ENCODE measurements at places on chromosomes 7 and 10.
A peak's percentile ranks its signal among the peaks of the same experiment; 100 is the strongest.

DNA sequence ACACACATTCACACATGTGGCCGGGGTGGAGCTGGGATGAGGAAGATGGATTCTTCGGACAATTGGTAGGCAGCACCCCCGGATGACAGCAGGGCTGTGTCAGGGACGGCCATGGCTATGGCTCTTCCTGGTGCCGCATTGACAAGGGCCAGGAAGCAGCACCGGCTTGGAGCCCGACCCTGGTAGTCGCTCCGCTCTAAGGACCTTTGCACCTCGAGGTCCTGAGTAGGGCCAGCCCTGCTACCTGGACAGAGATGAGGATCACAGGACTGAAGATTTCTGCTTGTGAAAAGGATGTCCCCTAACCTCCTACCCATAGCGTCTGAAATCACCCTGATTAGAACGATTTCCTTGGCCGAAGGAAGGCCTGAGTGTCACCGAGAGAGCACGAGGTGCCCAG lies 134.1 kb downstream of the ADARB2 start:
- DNase-seq = no peak

DNA sequence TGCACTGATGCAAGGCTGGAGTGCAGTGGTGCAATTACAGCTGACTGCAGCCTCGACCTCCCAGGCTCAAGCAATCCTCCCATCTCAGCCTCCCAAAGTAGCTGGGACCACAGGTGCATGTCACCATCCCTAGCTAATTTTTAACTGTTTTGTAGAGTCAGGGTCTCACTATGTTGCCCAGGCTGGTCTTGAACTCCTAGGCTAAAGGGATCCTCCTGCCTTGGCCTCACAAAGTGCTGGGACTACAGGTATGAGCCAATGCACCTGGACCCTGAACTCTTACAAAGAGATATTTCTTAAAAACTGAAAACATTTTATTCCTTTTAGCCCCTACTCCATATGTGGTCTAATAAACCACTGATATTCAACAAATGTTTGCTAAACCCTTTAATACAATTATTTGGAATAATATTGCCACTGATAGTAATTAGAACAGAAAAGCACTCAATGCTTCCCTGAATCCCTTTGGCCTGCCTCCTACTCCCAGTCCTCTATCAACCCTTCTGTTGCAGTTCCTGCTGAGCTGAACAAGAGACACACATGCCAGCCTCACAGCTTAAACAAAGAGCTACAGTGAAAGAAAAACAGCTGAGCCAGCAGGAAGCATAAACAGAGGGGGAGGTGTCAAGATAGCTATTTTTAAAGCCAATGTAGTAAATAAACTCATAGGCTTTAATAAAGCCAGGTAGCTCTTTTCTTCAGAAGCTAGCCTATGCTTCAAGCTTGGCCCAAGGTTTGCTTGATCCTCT lies 7.0 kb upstream of the GNAI1 start:
- no peak for DNase-seq

GRCh38 chr7:38700116-38700515 lies 68.9 kb upstream of the AMPH start:
- DNase-seq = no peak

DNA sequence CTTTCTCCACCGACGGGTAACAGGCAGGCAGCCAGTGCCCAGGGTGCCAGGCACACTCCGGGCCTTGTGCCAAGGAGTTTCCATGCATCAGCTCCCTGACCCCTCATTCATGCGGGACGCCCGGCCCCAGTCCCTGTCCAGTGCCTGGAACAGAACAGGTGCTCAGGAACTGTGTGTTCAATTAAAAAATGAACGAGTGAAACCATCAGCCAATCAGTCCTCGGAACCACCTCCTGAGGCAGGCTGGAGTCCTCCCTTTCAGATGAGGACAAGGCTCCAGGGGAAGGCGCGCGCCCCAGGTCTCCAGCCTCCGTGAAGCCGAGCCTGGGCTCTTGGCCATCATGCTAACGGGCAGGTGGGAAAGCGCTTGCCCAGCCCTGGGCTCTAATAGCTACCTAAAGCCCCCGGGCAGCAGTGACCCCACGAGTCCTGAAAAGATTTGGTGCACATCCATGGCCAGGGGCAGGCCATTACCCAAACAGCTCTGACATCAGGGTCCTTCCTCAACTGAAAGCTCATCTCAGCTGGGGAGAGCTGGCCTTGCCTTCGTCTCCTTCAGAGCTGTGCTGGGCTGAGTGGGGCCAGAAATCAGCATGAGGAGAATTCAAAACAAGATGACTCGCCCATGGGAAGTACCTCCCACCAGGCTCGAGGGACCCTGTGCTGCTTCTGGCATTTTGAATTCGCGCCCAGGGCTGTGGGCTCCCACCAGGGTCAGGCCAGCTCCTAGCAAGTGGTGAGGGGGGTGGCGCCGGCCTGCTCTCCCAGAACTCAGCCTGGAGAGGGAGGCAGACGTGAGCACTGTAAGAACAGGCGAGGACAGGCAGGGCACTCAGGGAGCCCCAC lies 200.5 kb downstream of the MAD1L1 start:
- peak; percentile 25 for DNase-seq

GRCh38 chr10:73593110-73593509 lies 2.0 kb upstream of the USP54 start:
- no peak for DNase-seq

DNA sequence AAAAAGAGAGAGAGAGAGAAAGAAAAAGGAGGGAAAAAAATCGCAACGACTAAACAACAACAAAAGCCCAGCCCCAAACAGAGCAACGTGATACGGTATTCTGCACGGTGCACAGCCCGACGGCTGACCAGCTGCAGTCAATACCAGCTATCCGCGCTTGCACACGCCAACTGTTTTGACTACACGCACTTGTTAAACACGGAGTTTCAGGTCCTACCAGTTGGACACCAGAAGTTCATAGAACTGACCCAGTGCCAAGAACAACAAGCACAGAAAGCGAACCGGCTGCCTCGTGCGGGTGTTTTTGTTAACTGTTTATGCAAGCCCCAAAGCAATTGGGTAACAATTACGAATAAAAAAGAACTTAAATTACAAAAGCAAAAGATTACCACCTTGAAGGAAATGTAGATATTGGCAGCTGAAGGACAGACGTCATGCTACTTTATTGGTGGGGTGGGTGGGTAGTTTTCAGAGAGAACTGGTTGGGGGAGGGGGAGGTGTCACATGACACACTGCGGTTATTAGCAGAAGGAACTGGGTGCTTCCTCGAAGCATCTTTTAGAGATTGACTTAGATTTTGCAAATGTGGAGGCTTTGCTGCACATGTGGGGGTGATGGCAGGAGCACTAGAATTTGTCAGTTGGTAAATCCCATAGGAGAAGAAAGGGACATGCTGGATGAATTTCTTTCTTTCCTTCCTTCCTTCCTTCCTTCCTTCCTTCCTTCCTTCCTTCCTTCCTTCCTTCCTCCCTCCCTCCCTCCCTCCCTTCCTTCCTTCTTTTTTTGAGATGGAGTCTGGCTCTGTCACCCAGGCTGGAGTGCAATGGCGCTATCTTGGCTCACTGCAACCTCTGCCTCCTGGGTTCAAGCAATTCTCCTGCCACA lies 110.6 kb upstream of the EFCAB10 start:
- DNase-seq = peak; percentile 66

DNA sequence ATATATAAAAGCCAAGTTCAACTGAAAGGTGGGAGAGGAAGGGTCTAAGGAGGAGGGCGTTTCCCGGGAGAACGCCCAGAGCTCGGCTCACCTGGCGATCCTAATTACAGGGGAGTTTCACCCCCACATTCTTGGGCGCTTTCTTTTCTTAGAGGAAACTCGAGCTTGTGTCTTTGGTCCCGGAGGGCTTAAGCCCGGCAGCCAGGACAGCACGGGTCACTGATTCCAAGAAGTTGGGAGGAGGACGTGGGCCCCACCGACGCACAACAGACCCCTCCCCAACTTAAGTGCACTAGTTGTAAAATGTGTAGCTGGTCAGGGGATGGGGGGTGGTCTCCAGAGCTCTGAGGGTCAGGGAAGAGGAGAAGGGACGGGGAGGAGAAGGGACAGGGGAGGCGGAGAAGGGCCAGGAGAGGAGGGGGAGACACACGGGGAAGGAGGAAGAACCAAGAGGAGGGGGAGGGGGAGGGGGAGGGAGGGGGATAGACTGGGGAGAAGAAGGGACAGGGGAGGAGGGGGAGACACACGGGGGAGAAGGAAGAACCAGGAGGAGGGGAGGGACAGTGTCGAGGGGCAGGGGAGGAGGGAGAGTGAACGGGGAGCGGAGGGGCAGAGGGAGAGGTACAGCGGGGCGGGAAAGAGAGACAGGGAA lies 874 bp downstream of the BAIAP2L1 start:
- DNase-seq = peak; percentile 49

DNA sequence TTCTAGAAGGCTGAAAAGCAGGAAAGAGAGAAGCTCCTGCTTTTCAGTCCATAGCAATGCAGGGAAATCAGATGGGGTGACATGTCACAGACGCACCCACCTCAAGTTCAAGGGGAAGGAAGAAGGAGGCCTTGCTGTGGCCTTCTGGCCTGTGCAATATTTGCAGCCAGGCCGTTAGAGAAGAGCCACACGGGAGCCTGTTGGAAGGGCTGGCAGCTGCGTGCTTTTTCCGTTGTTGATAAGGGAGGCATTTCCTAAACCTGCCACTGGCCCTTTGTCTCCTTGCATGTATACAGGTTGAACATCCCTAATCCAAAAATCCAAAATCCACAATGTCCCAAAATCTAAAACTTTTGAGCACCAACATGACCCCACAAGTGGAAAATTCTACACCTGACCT lies 492.5 kb upstream of the ZMIZ1 start:
- no peak for DNase-seq

GRCh38 chr10:44307691-44308090 lies 77.2 kb downstream of the CXCL12 start:
- DNase-seq = no peak

DNA sequence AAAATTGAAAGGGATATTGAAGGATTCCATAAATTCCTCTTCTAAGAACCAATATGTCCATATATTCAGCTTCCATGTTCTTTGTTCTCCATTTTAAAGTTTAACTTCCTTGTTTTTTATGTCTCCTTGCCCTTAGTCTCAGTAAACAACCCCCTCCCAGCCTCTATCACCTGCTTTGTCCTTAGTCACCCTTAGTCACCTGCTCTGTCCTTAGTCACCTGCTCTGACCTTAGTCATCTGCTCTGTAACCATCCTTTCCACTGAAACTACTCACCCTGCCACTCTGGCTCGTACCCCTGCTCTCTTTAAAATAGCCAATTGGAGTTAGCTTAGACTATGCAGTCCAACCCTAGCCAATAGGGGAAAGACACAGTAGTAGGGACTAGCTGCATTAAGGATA lies 136.2 kb upstream of the TMEM106B start:
- DNase-seq = no peak

GRCh38 chr10:128675405-128675804 lies 549.2 kb upstream of the MKI67 start:
- no peak for DNase-seq

- DNase-seq = no peak
Measured at GRCh38 chr7:50415844-50416364, 34.2 kb downstream of the FIGNL1 start.

GRCh38 chr10:63520500-63521415 lies at the start of gene REEP3:
Gene REEP3, plus strand, starts transcription at chr10:63521401. Its CDS starts 145 bp downstream, at chr10:63521546.
- peak; percentile 79 for DNase-seq

DNA sequence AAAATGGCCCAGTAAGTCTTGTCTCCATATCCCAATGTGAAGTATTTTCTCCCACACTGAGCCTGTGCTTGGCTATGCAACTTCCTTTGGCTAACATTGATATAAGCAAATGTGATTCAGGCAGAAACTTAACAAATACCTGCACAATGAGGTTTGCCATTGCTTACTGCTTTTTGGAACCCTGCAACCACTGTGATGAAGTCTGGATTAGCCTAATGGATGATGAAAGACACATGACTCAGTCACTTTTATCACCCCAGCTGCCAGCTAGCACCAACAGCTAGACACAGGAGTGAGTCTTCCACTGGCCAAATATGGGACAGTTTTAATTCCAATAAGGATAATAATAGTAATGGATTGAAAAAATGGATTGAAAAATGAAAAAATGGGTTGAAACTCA lies 854.5 kb downstream of the GRM8 start:
- no peak for DNase-seq

DNA sequence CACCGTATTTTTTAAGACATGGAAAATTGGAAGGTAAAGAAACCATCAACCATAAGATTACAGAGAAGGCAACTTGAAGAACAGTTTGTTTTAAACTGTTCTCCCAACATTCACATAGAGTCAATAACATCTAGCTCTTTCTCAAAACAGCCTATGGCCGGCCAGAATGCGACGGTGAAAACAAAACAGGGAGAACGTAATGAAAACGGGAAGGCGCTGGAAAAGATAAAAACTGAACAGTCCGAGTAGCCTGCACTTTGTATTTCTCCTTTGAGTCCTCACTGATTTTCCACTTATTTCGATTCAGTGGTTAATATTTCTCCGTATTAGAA lies 637 bp downstream of the MICU1 start:
- DNase-seq = no peak

GRCh38 chr7:134058980-134059379 lies 68.2 kb upstream of the LRGUK start:
- DNase-seq = no peak

GRCh38 chr7:29204491-29205272 lies 10.1 kb downstream of the CHN2 start:
- no peak for DNase-seq

DNA sequence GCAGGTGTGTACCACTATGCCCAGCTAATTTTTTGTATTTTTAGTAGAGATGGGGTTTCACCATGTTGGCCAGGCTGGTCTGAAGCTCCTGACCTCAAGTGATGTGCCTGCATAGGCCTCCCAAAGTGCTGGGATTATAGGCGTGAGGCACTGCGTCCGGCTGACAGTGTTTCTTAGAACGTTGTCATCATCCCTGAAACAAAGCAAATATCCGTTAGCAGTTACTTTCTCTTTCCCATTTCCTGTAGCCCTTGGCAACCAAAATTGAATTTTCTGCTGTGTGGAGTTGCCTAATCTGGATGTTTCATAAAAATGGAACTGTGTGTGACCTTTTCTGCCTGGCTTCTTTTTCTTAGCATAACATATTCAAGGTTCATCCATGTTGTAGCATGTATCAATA lies 22.4 kb downstream of the ZNF33A start:
- DNase-seq = no peak

GRCh38 chr10:22475651-22476600 lies 130.6 kb downstream of the SPAG6 start:
- DNase-seq = no peak

DNA sequence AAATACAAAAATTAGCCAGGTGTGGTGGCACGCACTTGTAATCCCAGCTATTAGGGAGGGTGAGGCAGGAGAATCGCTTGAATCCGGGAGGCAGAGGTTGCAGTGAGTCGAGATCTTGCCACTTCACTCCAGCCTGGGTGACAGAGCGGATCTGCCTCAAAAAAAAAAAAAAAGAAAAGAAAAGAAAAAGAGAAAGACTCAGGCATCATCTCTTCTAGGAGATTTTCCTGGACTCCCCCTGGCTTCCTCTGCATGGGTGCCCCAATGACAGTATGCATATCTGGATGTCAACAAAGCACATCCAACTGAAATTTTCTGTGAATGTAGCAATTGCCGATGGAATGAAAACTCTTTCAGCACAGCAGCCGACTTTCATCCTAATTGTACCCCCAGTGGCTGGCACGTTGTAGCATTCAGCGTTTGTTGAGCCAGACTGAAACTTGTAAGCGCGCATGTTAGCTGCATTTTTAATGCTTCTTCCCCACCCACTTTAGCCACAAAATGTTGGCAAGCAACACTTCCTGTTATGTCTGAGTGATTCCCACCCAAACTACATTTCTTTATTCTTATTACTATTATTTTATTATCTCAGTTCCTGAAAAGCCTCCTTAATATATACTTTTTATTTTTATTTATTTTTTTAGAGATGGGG lies 70.2 kb downstream of the PRTFDC1 start:
- peak; percentile 84 for DNase-seq

Measured in astrocyte (in vitro differentiated cells and primary cell).